Astrocyte (in vitro differentiated cells and primary cell): ENCODE measurements at places on chromosomes 13 and 19. TPM values are rescaled to one million over a fixed set of nuclear protein-coding genes. Genes with fewer than 3 reads are reported as not detected.
A peak's percentile ranks its signal among the peaks of the same experiment; 100 is the strongest.

DNA sequence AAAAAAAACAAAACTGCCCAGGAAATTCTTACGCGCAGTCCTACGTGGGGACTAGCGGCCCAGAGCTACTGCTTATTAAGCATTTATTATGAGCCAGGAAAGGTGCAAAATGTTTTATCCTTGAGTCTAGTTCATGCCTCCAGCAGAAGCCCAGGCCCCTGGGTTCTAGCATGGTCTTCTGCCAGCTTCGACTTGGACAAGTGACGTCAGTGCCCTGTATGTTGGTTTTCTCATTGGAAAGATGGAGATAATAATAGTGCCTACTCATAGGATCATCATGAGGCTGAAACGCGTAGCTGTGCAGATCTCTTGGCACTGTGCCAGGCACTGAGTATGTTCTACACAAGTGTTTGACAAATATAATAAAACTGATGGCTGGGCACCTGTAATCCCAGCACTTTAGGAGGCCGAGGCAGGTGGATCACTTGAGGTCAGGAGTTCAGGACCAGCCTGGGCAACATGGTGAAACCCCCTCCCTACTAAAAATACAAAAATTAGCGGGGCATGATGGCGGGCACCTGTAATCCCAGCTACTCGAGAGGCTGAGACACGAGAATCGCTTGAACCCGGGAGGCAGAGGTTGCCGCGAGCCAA lies 12.4 kb upstream of the SULT2B1 start:
- peak; percentile 51 for DNase-seq

GRCh38 chr19:50416034-50416977 lies 2.4 kb upstream of the SPIB start:
- DNase-seq: no peak

ZNF730 gene
- total RNA-seq: 2.0 and 2.8 TPM in 2 replicates

GRCh38 chr19:33290082-33290815 lies 12.1 kb downstream of the CEBPA start:
- no peak for DNase-seq

DNA sequence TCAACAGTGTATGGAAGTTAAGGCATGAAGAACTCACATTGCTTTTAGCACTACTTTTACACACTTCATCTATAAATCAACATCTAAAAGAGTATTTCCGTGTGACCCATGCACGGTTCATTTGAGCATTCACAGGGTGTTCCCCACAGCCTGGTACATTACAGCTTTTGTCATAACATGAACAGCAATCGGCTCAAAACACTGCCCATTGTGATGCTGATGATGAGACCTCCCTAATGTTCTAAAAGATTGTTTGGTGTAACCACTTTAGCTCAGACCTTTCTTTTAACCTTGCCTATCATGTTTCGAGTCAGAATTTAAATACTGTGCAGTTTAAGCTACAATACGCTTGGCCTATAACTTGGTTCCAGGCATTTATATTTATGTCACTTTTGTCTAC lies 4.1 kb upstream of the KLF5 start:
- DNase-seq: no peak
